Fibroblast of skin of right biceps (primary cell): ENCODE measurements at places on chromosomes 2 and 18.

DNA sequence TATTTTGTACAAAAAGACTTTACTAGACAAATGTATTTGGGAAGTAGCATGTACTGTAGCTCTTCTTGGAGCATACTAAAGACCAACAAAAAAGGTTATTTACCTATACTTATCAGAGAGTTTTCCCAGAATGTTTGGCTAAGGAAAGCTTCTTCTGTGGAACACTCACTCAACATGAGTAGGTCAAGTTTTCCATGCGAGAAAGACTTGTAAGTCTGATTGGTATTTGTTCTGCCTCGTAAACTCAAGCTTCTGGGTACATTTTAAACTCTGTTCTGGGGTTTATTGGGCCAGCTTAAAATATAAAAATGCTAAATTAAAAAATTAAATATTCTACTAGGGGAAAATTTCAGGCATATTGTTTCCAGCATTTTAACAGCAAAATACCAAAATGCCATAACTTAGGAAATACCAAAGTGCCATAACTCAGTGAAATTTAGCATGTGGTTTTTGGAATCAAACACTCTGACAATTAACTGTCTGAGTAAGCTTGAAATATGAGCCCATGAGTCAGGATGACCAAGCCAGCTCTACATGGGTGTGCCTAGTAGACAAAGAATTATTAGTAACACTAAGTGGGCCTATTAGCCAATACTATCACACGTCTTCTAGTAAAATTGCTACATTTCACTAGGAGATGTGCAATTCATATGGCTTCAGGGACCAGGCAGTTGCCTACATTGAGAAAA is 47.3 kb upstream of the SERPINE2 start:
- DNase-seq, result peak; percentile 97

DNA sequence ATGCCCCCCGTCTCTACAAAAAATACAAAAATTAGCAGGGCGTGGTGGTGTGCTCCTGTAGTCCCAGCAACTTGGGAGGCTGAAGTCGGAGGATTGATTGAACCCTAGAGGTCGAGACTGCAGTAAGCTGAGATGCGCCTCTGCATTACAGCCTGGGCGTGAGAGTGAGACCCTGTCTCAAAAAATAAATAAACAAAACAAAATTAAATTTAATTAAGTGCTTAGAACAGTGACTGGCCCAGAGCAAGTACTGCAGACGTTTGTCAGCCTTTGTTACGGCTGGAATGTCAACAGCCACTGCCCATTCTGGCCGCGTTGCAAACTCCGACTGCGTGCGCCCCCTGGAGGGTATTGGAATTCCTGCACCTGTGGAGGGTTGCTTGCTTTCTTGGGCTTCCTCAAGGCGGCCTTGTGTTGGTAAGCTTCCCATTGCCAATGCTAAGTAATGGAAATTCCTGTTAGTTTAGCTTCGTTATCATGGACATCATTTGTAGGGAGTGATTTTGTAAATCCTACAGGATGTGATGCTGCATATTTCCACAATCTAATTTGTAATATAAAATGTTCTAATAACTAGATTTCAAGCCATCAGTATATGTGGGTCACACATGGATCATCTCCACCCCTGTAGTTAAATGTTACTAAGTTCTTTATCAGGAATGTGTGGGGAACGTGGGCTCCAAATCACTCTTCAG is 15.9 kb upstream of the ATP6V1B1 start:
- peak; percentile 69 for DNase-seq

GRCh38 chr18:406677-407076 is 93.8 kb downstream of the COLEC12 start:
- no peak for DNase-seq

DNA sequence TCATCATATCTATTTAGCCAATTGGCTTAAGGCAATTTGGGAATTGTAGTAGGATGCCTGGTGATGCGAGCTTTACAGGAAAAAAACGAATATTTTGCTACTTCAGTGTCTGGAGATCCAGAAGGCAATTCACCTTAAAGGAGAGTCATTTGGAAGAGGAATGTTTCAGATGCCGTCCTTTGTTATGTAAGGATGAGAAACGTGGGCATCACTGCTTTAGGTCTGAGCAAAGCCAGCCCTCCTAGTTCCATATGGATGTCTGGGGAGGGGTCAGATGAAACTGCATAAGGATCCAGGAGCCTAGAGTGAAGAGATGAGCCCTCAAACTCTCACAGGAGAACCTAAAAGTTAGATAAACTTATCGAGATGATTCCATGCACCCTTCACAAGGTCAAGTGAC is 30.9 kb upstream of the DOCK10 start:
- DNase-seq, result no peak

DNA sequence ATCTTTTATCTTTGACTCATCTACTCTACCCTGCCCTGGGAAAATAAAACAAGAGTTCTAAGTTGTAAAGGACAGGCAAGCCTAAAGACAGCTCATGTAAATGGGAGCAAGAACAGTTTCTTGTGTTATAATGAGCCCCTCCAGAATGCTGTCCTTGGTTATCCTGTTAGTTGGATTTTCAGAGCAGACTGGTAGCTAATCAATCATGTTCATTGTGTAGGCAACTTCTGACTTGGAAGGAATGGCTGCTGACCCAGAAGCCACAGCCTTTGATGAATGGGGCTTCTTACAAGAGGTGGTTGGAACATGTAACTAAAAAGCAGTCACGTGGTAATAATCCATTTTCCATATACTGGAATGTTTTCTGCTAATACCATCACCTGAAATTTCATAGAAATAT is 254.2 kb downstream of the AGPS start:
- no peak for DNase-seq

- peak; percentile 21 for DNase-seq
Measured at GRCh38 chr2:136024616-136025015, 39.2 kb upstream of the DARS1 start.

- DNase-seq, result no peak
Measured at GRCh38 chr2:239002591-239002953, 154.7 kb downstream of the TWIST2 start.

DNA sequence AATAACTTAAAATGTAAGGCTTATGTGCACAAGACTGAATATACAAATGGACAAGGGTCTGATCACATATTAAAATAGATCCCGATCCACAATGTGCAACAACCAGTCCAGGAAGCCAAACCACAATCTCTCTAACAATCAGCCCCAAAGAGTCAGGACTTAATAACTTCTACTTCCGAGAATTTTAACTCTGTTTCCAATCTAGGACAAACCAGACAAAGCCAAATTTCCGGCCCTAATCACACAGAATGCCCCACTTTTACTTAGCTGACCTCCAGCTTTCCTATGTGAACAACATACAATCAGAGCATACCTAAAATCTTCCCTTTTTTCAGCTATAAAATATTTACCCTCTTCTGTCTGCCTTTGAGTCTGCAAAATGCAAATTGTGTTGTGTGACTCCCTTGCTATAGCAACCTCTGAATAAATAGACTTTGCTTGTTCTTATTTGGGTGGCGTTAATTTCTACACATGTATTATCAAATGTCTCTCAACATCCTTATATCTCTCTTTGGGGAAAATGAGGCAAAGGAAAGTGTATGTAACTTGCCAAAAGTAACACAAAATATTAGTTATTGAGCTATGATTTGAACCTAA is 381.9 kb upstream of the MC4R start:
- DNase-seq, result no peak

GRCh38 chr2:71678874-71679273 is 225.5 kb downstream of the DYSF start:
- DNase-seq, result no peak

- no peak for DNase-seq
Measured at GRCh38 chr2:241975593-241976284, 106.2 kb downstream of the RTP5 start.

GRCh38 chr2:21787941-21788340 is 664.2 kb downstream of the TDRD15 start:
- DNase-seq, result peak; percentile 75

DNA sequence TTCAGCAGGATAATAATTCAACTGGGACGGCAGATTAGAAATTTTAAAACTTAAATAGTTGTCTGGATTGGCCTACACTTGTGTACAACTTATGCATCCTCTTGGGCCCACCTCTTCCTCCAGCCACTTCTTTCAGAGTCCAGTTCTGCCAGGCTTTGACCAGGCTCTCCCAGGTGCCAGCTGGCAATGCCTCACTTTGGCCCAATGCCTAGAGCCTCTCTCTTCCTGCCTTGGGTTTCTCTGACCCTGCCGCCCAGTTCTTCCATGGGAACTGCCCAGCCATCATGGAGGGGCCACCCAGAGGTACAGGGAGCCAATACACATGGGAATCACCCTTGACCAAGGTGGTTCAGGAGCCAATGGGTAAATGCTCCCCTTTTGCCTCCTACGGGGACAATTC is 135.5 kb downstream of the IRS1 start:
- no peak for DNase-seq

DNA sequence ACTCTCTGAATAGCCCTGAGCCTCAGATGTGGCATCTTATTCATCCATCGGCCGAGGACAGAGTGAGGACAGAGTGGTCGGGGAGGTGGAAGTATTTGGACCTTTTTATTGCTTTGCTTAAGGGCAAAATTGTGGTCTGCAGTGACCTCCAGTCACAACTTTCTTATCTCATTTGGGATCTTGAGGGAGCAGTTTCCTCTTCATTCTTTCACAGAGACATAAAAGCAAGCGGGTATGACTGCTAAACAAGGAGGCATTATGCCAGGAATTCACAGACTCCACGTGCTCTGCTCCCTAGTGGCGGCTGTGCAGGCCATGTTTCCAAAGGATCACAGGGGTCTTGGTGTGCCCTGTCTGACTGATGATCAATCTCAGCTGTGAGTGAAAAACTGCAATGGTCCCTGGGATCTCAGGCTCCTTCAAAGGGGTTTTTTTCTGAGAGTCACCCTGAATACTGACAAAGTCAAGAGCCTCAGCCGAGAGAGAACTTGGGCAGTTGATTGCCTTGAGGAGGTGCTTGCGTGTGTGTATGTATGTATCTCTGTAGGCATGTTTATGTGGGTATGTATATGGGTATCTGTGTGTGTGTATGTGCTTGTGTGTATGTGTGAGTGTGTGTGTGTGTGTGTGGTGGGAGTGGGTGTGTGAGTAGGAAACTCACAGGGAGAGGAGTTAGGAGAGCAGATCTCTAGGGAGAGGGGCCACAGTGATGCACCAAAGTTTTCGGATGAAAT is 47.7 kb downstream of the RAPGEF4 start:
- DNase-seq, result peak; percentile 98

DNA sequence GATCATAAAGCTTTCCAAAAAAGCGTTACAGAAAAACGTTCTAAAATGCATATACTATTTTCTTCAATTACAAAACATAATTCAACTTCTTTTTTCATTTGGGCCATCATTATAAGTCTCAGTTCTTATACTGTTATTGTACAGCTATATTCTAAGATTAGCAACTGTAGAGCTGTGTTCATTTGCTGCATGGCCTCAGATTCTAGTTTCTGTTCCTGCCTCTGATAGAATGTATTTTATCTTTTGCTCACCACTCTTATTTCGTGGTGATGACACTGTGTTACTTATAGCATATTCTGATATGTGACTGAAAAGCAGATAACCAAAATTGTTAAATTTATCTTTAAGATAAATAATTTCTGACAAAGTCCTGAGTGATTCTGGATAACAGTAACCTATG is 67.2 kb downstream of the PTRHD1 start:
- no peak for DNase-seq

- no peak for DNase-seq
Measured at GRCh38 chr2:159863526-159864160, 65.6 kb upstream of the CD302 start.

GRCh38 chr18:23237524-23238151 is 102.4 kb downstream of the CABLES1 start:
- DNase-seq, result no peak

DNA sequence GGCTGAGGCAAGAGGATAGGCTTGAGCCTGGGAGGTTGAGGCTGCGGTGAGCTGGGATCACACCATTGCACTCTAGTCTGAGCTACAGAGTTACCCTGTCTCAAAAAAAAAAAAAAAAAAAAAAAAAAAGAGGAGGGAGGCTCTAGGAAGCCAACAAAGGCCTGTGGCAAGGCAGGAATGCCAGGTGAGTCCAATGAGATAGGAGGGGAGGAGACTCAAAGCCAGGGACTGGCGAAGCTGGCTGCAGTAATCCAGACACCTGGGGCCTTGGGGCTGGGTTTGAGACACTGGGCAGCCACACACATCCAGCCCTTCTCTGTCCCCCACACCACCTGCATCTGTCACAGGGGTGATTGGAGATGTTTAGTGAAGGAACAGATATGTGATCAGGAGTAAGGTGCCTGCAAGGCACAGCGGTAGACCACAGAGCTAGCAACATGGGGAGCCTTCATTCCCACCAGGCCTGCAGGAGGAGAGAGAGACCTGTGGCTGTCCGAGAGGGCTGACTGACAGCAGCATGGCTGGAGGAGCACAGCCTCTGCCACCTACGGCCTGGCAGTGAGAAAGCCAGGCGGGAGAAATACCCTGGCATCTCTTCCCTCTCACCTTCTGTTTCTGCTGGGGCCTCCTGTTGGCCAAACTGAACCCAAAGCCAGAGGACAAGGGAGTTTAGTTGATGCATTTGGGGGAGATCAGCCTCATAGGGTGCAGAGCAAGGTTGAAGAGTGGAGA is 9.5 kb downstream of the CHPF start:
- no peak for DNase-seq

DNA sequence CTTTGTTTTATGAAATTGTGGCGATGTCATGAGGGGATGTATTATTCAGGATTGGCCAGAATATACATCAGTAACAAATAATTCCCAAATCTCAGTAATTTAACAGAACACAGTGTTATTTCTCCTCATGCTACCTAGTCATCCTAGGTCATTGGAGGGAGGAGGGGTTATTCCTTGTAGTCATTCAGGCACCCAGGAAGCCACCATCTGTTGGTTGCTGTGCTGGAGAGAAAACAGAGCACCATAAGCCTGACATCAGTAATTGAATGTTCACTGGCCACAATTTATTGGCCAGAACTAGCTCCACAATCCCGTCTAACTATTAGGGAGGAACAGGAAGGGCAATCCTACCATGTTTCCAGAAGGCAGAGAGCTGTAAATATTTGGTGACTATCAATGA is 303.5 kb upstream of the CELF4 start:
- no peak for DNase-seq

- DNase-seq, result no peak
Measured at GRCh38 chr2:88870267-88870839, 178.9 kb downstream of the RPIA start.

GRCh38 chr2:10830203-10830602 is 17.6 kb upstream of the PDIA6 start:
- no peak for DNase-seq

DNA sequence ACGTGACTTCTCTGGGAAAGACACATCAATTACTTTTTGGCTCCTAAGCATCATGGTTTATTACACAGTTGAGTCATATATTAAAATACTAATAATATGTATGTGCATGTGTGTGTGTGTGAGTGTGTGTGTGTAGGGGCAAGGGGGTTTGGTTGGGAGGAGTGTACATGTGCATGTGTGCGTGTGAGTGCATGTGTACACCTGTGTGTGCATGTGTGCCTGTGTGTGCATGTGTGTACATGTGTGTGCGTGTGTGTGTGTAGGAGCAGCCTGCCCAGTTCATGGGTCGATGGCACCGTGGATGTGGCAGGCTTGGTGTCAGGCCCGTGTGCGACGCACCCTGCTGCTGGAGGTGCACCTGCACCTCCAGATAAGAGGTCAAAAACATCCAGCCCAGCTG is 99.0 kb upstream of the SNTG2 start:
- DNase-seq, result no peak

- no peak for DNase-seq
Measured at GRCh38 chr2:142100970-142101369, 29.8 kb downstream of the LRP1B start.

GRCh38 chr18:12307701-12308385 is at the start of gene TUBB6:
TUBB6 (plus strand) TSS chr18:12308241; CDS start chr18:12308293, 52 bp downstream.
- DNase-seq, result peak; percentile 93
